ENCODE measurements at places on chromosomes 4 and X.
A peak's percentile ranks its signal among the peaks of the same experiment; 100 is the strongest.

DNA sequence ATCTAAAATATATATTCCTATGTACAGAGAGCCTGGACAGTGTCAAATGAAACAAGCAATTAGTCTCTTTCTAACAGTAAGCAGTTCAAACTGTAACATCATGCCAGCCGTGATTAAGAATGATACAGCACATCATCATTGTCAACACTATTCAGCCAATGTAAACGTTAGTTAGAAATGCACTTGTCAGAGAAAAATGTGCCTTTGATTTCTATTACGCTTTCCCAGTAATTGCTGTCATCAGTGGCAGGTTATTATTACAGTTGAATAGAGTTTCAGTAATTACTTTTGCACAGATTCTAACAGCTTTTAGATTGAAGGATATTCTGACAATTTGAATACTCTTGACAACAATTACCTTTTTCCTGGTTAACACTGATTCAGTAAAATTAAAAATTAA lies 1007.1 kb downstream of the SH3BGRL start:
- no peak for DNase-seq

GRCh38 chr4:110344165-110344564 lies 131.8 kb upstream of the ENPEP start:
- DNase-seq, result no peak

GRCh38 chrX:103607364-103608305 lies at the start of gene TCEAL3:
TCEAL3 (plus strand) TSS chrX:103607963; CDS start chrX:103609065, 1,102 bp downstream.
- DNase-seq, result no peak

- DNase-seq, result no peak
Measured at GRCh38 chr4:54959131-54959530, 166.3 kb downstream of the KDR start.

- DNase-seq, result no peak
Measured at GRCh38 chr4:1686440-1687036, 2.4 kb upstream of the FAM53A start.

DNA sequence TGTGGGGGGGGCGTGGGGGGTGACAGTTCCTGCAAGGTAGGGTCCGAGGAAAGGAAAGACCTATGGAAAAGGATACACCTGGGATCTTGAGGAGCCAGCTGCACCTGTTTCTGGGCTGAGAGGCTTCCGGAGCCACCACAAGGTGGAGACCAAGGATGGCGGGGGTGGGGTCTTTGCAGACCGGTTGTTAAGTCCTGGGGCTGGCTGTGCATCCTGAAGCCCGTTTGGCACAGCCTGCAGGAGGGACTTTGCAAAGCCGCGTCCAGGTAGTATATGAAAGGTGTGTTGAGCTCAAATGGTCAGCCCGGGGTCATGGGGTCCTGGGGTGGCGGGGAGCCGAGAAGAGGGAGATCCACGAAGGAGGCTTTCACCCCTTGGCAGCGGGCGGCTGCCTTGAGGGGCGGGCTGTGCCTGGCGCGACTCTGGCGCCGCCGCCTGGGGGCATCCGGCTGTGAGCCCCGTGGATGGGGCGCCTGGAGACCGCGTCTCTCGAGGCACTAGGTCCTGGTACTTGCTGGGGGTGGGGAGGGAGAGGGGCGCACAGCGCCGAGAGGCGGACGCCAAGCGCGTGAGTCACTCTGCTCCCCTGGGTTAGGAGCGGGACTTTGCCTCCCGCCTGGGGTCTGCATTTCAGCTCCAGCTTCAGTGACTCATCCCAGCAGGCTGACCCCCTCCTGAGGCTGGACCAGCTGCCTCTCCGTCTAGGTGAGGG lies 58.2 kb upstream of the DYNLT3 start:
- DNase-seq, result no peak

DNA sequence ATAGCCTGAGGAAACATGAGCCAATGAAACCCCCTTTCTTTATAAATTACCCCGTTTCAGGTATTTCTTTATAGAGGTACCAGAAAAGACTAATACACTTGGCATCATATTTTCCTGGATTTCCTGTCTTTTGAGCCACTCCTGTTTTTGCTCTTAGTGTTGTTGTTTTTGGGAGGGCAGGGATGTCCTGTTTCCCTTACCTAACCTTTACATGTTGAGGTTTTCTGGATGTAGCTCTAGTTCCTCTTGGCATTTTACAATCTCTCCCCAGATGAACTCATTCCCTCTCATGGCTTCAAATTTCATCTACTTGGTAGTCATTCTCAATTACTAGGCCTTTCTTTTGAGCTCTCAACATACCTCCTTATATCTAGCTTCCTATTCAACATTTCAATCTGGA lies 104.1 kb upstream of the MAB21L2 start:
- no peak for DNase-seq

DNA sequence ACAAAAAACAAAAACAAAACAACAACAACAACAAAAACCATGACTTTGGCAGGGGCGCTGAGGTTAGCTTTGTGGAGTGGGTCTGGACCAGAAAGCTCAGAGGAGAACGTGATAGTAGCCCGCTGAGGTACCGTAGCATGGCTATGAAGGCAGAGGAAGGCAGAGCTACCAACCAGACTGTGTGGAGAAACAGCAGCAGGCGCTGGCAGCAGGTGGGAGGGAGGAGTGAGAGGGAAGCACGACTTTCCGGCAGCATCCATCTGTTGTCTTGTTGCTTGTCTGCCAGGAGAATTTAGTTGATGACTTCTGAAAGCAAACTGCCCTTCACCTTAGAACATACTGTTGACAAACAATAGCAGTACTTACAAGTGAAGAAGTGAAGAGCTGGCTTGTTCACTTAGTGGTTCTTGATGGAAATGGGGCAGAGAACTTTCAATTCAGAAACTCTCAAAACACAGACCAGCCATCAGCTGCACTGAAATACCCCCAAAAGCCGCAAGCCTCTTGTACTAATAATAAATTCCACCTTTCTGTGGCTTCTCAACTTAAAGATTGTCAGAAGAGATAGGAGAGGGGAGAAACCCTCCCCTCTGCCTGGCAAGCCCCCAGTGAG lies 447.2 kb downstream of the SLITRK2 start:
- DNase-seq, result no peak

DNA sequence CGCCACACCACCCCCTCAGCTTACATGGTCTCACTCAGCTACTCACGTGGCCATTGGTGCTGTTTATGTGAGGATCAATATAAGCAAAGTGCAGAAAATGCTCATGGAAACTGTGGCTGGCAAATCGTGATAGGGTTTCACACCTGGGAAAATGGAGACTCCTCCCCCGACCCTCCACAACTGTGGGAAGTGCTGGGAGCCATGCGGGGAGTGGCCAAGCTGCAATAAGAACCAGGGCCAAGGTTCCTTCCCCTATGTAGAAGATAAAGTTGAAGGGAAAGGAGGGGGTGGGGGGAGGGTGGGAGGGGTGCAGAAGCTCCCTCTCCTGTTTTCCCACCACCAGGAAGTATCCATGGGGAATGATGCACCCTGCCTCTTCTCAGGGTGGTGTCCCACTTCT lies 145.5 kb upstream of the MAMLD1 start:
- no peak for DNase-seq

DNA sequence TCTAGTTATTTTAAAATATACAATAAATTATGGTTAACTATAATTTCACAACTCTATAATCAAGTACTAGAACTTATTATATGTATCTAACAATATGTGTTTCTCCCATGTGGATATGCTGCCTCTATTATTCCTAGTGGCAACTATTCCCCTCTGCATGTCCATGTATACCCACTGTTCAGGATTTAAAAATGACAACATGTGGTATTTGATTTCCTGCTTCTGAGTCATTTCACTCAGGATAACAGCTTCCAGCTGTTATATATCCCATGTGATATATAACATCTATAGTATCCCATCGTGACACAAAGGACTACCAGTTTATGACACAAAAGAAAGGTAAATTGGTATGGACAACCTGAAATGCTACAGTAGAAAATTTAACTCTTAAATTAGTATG lies 167.4 kb upstream of the TACR3 start:
- DNase-seq, result no peak

DNA sequence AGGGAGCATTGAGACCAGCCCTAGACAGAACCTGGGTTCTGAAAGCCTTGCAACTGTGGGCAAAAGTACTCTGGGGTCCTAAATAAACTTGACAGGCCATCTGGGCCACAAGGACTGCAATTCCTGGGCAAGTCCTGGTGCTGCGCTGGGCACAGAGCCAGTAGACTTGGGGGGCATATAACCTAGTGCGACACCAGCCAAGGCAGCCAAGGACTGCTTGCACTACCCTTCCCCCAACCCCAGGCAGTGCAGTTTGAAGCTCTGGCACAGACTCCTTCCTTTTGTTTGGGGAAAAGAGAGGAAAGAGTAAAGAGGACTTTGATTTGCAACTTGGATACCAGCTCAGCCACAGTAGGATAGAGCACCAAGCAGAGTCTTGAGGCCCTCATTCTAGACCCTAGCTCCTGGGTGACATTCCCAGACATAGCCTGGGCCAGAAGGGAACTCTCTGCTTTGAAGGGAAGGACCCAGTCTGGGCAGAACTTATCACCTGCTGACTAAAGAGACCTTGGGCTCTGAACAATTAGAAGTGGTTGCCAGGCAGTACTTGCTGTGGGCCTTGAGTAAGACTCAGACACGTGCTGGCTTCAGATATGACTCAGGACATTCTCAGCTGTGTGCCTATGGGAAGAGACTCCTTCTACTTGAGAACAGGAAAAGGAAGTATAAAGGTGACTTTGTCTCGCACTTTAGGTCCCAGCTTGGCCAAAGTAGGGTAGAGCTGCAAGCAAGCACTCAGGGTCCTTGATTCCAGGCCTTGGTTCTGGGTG lies 522.8 kb downstream of the GLUD2 start:
- no peak for DNase-seq

DNA sequence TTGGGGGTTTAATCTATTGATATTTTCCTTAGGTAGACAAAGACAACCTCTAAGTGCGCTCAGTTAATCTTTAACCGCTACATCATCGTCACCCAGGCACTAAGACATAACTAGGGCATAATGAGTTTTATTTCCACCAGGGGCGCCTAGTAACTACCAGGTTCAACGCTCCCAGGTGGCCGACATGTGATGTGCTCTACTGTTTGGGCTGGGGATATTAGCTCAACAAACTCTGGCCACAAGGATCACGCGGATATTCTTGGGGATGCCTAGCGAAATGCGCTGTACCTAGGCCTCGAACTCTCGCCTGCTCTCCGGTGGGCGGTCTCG lies 915 bp upstream of the RAB33B start:
- DNase-seq, result peak; percentile 67

DNA sequence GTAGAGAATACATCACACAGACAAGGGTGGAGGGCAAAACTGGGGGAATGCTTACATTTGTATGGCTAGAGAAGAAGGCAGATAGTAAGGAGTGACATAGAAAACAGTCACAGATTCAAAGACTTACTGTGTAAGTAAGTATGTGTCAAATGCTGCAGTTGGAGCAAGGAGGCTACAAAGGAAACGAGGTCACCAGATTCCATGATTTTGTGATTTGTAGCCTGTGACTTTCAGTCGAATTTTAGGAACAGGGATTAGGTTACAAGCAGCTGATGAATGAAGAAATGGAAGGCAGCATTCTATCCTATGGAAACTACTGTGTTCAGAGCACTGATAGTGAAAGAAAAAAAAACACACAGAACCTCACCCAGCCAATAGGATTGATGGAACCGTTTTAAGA lies 407.9 kb downstream of the IL15 start:
- DNase-seq, result no peak

DNA sequence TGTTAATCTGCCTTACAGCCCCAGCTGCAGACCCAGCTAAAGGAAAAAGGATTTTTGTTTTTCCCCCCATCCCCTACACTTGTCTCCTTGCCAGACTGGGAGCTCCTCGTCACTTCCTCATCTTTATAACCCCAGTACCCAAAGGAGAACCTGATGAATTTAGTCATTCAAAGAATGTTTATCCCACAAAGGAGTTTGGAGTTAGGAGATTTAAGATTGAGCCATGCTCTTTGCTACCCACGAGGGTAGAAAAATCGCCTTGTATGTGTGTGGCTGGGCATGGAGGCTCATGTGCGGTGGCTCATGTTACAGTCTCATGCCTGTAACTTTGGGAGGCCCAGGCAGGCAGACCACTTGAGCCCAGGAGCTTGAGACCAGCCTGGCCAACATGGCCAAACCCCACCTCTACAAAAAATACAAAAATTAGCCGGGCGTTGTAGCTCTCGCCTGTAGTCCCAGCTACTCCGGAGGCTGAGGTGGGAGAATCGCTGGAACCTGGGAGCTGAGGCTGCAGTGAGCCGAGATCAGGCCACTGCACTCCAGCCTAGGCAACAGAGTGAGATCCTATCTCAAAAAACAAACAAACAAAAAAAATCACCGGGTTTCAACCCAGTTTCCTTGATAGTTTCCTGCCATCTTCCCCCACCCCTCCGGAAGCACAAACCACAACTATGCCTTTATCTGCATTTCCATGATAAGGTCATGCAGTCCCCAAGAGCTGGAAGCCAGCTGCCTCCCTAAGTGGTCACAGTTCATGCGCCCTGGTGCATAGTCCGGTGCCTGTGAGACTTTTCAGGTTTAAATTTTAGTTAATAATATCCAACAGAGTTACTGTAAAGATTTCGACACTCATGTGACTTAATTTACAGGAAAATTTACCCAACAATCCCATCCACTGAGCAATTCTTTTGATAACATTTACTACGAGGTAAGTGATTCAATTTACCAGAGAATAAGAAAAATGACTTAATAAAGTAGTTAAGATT lies 1.5 kb downstream of the CFAP97 start:
- DNase-seq, result peak; percentile 49

DNA sequence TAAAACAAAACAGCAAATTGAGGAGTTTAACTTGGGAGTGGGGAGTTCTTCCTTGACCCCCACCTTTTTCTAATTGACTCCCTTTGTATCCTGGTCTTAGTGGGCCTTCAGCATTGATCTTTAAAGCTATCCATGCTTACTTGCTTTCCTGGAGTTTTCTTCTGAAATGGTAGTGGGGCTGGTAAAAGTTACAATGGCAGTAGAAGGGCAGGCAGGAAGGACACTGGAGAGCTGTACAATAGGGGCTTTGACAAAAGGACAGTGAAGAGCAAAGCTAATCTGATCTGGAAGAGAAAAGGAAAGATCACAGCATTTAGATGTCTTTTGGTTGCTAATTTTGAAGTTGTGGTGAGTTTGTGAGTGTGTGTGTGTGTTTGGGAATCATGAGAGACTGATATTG lies 111.5 kb downstream of the MID1 start:
- DNase-seq, result no peak

DNA sequence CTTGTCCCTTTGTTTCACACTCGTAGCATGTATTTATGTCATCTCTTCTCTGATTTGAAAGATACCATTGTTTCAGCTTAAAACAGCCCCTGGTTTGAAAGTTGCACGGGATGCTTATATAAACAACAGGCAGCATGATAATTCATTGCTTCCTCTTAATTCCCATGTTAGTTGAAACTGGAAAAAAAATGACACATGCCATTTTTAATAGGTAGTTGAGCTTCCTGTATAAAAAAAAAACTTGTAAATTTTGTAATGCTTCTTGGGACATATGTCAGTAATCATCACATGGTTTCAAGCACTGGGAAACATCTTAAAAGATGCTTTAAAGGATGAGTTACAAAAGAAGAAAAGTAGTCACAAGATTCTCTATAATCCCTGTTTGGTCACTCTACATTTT lies 243.0 kb downstream of the PALLD start:
- no peak for DNase-seq

- no peak for DNase-seq
Measured at GRCh38 chrX:151879856-151880255, 32.8 kb upstream of the MAGEA4 start.

GRCh38 chr4:153549405-153549804 lies 83.2 kb downstream of the TMEM131L start:
- DNase-seq, result no peak

GRCh38 chr4:80803337-80803736 lies 227.2 kb upstream of the BMP3 start:
- no peak for DNase-seq
